ENCODE measurements at places on chromosomes 1 and 21.
A peak's percentile ranks its signal among the peaks of the same experiment; 100 is the strongest.

- peak; percentile 53 for DNase-seq
Observed at GRCh38 chr1:161427733-161428516, 60.2 kb upstream of the CFAP126 start.

- no peak for DNase-seq
Observed at GRCh38 chr21:42857216-42857615, 22.1 kb downstream of the WDR4 start.

DNA sequence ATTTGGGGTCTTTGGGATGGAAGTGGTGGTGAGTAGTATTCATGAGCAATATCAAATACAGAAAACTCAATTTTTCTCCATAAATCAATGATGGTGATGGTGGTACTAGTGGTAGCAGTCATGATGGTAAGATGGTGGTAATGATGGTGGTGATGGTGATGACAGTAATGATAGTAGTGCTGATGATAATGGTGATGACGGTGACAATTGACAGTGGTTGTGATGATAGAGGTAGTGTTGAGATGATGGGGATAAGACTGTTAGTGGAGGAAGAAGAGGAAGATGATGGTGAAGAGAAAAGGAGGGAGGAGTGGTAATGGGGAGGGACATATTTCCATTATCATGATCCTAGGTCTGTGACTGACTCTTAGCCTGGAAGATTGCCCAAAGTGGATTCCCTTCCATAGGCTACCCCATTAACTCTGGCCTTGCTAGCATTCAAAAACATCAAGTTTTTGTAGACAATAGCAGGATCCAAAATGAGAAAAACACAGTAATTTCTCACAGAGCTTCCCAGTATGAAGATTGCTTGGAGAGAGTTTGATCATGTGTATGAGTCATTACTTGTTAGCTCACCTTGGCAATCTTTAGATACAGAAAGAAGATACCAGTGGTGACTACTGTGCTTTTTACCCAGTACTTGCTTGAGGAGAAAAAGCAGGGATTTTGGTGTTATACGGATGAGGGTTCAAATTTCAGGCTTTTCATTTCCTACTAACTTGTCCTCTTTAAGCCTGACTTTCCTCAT lies 93.9 kb downstream of the ATP1A1 start:
- DNase-seq = no peak

DNA sequence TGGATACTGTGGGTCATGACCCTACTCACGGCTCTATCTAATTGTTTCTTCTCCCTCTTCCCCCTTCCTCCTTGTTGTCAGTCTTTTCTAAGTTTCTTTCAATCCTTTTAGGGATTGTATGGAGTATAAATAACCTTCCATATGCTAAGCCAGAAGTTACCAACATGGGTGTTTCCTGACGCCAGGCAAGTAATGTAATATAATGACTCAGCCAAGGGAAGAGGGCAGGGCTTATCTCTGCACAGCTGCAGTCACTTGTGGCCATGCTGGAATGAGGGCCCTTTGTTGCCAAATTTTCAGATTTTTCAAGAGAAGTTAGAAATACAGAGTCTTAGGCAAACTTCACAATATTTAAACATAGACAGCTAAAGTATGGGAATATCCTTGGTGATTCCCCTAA lies 194.6 kb downstream of the ST6GALNAC3 start:
- no peak for DNase-seq

DNA sequence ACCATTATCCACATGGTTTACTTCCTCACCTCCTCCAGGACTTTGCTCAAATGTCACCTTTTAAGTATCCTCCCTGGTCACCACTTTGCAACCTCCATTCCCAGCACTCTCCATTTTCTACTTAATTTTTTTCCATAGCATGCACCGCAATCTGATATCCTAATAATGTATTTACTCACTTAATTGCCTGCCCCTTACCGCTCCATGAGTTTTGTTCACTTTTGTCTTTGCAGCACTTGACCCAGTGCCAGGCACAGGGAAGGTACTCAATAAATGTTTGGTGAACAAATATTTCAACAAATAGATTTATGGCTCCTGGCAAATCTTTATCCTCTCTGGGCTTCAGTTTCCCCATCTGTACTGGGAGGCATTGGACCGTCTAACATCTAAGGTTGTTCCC lies 53.6 kb downstream of the UBE2T start:
- no peak for DNase-seq

DNA sequence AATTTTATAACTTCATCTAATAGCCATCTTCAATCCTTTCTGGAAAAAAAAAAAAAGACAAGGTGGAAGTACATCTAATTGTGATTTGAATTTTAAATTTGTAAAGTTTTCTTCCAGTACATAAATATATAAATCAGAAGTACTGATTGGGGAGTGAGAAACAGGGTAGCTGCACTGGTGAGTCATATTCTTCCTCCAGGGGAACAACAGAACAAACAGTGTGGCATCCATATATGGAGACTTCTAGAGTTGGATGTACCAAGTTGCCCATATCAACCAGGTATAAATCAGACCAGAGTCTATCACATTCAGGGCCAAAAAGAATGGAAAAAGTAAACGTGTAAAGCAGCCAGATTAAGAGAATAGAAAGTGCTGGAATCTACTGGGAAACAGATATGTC lies 66.0 kb upstream of the NRIP1 start:
- DNase-seq = no peak

DNA sequence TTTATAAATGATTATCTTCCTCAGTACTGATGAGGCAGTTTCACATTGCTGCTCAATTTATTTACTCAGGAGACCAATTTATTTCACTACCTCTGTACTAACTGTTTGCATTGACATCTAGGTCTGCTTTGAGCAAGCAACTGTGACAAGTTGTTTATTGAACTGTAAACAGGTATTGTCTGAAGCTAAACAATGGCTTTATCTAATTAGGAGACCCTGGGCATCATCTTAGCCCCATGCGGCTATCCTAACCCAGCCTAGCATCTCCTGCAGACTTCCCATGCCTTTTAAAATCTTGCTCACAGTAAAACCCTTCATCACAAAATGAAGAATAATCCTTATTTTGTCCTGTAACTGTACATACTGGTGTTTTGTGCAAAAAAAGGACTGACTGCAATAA lies 348.2 kb downstream of the RWDD3 start:
- DNase-seq = no peak
